ENCODE measurements at places on chromosomes 2 and 18. TPM values are rescaled to one million over a fixed set of nuclear protein-coding genes. Genes with fewer than 3 reads are reported as not detected.

DNA sequence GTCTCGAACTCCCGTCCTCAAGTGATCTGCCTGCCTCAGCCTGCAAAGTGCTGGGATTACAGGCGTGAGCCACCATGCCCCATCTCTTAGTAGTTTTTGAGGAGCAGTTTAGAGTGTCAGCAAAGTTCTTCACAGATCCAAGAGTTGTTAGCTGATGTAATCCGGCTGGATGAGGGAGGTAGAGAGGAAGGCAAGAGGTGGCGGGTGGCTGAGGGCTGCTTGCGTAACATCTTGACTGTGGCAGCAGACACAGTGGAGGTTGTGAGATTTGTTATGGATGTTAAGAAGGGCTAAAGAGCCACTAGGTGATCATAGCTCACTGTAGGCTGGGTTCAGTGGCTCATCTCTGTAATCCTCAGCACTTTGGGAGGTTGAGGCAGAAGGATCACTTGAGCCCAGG is 19.5 kb upstream of the FAM136A start:
- H3K27me3 ChIP-seq = no peaks in the 10 kb centered on the region
- H3K4me1 ChIP-seq = no peaks in the 10 kb centered on the region
- peak; percentile 54 for DNase-seq
- no peak overlapping the region for H3K4me3 ChIP-seq
- no peaks in the 10 kb centered on the region for H3K36me3 ChIP-seq

- H3K36me3 ChIP-seq = peaks cover 56% of the 10 kb centered on the region
- H3K27me3 ChIP-seq = no peaks in the 10 kb centered on the region
- H3K4me3 ChIP-seq = no peak overlapping the region
- no peak overlapping the region for H3K27ac ChIP-seq
These were observed 30.5 kb downstream of the METTL21A start for GRCh38 chr2:207594731-207595130.

- no peak for DNase-seq
- H3K27me3 ChIP-seq = no peaks in the 10 kb centered on the region
- peaks cover 6% of the 10 kb centered on the region for H3K4me1 ChIP-seq
- H3K36me3 ChIP-seq = no peaks in the 10 kb centered on the region
- no peak overlapping the region for H3K4me3 ChIP-seq
- peak overlapping the region; percentile 64 for H3K27ac ChIP-seq
These were observed 304.7 kb downstream of the PTPRM start for GRCh38 chr18:7871560-7872456.

DNA sequence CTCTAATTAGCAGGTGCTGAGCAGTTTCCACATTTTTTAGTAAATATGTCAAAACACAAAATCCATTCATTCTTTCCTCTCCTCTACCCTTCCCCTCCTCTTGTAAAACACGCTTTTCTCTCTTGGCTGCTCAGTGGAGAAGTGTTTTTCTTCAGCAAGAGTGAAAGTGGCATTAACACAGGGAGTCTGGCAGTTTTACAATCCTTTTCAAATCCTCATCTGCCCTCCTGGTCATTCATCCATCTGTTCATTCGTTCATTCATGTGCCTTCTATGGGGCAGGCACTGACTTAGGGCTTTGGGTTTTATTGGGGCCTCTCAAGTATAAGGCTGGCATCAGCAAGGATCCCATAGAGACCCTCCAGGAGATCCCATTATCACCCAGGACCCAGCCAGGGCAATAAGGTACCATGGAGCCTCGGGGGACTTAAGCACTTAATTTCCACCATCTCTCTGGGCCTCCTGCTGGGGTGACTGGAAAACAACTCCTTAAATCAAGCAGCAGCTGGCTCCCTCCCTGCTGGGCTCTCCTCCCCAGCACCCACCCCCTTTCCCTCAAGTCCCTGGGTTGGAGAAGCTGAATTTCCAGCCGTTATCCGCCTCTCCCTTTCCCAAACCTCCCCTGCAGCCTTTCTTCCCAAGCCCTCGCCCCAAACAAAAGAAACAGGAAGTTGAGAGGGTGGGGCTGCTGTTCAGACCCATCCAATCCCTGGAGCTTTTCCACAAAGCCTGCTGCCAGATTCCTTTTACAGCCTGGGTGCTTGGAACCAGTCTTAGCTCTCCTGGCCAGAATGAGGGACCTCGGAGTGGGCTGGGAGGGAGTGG is 32.6 kb downstream of the MARCHF4 start:
- H3K4me1 ChIP-seq = peaks cover 10% of the 10 kb centered on the region
- no peaks in the 10 kb centered on the region for H3K27me3 ChIP-seq

GRCh38 chr2:8657423-8658062 is 24.3 kb upstream of the ID2 start:
- no peaks in the 10 kb centered on the region for H3K36me3 ChIP-seq
- H3K27me3 ChIP-seq = no peaks in the 10 kb centered on the region
- no peak for DNase-seq
- no peaks in the 10 kb centered on the region for H3K4me1 ChIP-seq
- H3K27ac ChIP-seq = no peak overlapping the region
- H3K4me3 ChIP-seq = no peak overlapping the region

- H3K27me3 ChIP-seq = peaks cover 27% of the 10 kb centered on the region
- H3K4me1 ChIP-seq = no peaks in the 10 kb centered on the region
- H3K4me3 ChIP-seq = no peak overlapping the region
- no peak overlapping the region for H3K27ac ChIP-seq
- no peaks in the 10 kb centered on the region for H3K36me3 ChIP-seq
These were observed 80.4 kb downstream of the ARHGEF4 start for GRCh38 chr2:130917006-130917688.

GRCh38 chr2:114464961-114465706 is 22.7 kb downstream of the DPP10 start:
- no peak overlapping the region for H3K27ac ChIP-seq
- no peaks in the 10 kb centered on the region for H3K4me1 ChIP-seq
- no peak for DNase-seq
- no peak overlapping the region for H3K4me3 ChIP-seq
- no peaks in the 10 kb centered on the region for H3K36me3 ChIP-seq

GRCh38 chr2:186518945-186519344 is 32.9 kb downstream of the ZC3H15 start:
- no peak overlapping the region for H3K4me3 ChIP-seq
- no peak overlapping the region for H3K27ac ChIP-seq
- no peak for DNase-seq
- H3K4me1 ChIP-seq = no peaks in the 10 kb centered on the region
- peaks cover 26% of the 10 kb centered on the region for H3K36me3 ChIP-seq

DNA sequence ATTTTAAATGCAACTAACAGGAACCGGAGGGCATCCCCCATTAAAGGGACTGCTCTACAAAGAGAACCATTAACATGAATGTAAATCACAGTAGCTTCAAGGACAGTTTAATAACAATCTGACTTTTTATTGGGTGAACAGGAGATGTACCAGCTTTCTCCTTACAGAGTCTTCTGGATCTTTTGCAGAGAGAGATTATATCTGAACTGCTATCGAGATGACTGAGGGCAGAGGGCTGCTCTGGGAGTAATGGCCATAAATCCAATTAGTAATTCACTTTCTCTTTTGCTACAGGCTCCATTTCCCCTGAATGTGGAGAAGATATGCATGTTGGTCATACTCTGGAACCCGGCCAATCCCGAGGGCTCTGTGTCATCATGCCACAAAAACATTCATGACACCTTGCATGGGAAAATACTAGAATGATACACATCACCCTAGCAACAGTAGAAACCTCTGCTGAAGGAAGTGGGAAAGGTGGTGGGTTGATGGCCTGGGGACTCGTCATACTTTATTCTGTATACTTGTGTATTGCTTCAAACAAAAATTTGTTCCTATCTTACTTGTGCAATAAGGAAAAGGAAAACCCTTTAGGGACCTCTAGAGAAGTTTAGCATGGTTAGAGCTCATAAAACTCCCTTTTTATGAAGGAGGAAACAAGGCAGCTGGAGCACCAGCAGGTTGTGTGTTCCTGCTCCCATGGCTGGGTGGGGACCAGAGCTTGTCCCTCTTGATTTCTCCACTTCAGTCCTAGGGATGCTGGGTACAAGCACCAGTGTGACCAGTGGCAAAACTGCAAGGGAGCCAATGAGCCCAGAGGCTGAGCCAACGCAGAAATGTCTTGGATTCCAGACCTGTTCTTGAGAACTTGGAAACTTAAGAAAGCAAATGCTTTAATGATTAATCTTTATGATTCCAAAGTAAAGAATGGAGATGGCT is 26.0 kb downstream of the CTAGE1 start:
- no peaks in the 10 kb centered on the region for H3K27me3 ChIP-seq
- H3K27ac ChIP-seq = no peak overlapping the region
- H3K4me1 ChIP-seq = no peaks in the 10 kb centered on the region
- no peak for DNase-seq
- no peaks in the 10 kb centered on the region for H3K36me3 ChIP-seq

- H3K36me3 ChIP-seq = no peaks in the 10 kb centered on the region
- no peak overlapping the region for H3K4me3 ChIP-seq
- no peak for DNase-seq
- no peak overlapping the region for H3K27ac ChIP-seq
- H3K4me1 ChIP-seq = no peaks in the 10 kb centered on the region
These were observed 131.0 kb downstream of the TMEM182 start for GRCh38 chr2:102892698-102893310.

DNA sequence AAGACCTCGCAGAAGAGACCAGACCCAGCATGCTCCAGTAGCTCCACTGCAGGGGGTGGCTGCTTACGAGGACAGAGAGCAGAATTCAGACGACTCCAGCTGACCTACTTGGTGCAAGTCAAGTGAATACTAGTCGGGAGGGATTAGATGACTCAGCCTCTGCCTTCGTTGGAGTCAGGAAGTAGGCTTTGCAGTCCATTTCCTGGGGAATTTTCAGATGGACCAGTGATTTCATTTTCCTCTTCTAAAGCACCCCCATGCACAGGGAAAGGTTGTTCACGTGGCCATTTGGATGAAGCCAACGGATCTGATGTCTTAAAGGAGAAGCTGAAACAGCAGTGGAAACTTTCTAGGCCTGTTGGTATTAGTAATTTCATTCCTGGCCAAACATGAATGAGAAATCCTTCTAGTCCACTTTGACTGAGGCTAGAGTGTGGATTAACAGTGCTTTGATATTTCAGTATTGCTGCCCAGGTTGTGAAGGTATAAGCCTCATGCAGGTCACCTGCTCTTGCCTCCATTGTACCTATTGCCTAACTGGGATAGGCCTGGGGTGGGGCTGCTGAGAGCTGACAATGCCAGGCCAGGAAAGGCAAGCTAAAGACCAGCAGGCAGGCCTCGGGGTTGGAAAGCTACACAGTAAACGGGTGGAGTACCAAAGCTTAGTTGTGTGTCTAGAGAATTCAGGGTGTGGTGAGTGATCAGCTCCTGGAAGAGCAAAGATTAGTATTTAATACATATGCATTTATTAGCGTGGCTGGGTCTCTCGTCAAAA is 117.6 kb upstream of the FOSL2 start:
- H3K36me3 ChIP-seq = no peaks in the 10 kb centered on the region
- peaks cover 15% of the 10 kb centered on the region for H3K4me1 ChIP-seq
- DNase-seq = no peak

DNA sequence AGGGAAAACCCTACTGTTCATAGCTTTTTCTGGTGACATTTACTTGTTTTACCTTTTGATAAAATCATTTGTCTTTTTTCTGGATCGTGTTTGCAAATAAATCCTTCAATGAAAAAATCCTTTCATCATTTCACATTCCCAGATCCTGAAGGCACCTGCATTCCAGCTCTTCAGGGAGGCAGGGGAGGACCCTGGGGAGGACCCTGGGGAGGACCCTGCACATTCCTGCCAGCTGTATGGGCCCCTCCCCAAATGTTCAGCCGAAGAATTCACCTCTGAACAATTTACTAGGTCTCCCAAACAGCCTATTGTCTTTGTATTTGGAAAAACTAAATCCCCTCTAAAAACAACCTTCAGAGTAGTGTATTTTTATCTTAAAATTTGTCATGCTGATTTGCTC is 558.4 kb upstream of the ID2 start:
- H3K27me3 ChIP-seq = no peaks in the 10 kb centered on the region
- no peak for DNase-seq
- H3K36me3 ChIP-seq = no peaks in the 10 kb centered on the region
- no peak overlapping the region for H3K4me3 ChIP-seq
- H3K4me1 ChIP-seq = peaks cover 12% of the 10 kb centered on the region
- no peak overlapping the region for H3K27ac ChIP-seq

DNA sequence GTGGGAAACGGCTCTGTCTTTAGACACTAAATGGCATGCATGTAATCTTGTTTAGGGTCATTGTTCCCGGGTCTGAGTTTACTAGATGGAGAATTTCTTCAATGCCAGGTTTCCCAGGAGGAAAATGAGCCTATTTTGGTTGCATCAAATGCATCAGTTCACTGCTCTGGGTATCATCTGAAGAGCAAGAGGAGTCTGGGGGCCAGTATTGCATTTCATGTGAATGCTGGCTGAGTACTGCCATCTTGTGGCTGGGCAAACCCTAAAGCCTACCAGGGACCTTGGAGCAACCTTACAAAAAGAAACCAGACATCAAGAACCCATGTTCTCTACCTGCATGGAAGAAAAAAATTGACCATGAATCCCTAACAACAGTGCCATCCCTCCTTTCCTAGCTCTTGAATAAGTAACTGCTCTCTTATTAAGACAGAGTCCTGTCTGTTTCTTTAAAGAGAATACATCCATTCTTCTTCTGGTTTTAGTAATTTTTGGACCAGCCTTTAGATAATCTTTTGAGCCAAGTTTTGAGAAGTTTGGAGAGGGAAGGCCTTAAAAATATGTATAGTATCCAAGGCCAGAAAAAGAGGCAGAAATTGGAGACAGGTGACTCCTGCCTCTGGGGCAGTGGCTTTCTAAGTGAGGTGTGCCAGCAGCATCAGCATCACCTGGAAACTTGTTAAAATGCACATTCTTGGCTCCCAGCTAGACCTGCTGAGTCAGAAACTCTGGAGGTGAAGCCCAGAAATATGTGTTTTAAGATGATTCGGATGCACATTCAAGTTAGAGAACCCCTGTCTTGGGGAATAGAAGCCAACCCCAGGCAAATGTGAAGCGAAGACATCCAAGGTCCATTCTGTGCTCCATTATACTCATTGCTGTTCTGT is 261.0 kb upstream of the CXCR4 start:
- H3K4me1 ChIP-seq = no peaks in the 10 kb centered on the region
- H3K36me3 ChIP-seq = no peaks in the 10 kb centered on the region
- no peak overlapping the region for H3K4me3 ChIP-seq
- no peak overlapping the region for H3K27ac ChIP-seq

GRCh38 chr2:233481368-233482142 is 85.0 kb downstream of the USP40 start:
- H3K4me3 ChIP-seq = no peak overlapping the region
- H3K27ac ChIP-seq = peak overlapping the region; percentile 74
- peak; percentile 66 for DNase-seq
- peaks cover 73% of the 10 kb centered on the region for H3K36me3 ChIP-seq
- H3K4me1 ChIP-seq = peaks cover 24% of the 10 kb centered on the region

Gene CD226
- total RNA-seq = 5.4 TPM

Gene CCDC148
- total RNA-seq = 2.8 TPM

Gene HRH4
- 2.0 TPM for total RNA-seq

Gene PEX13
- 25.8 TPM for total RNA-seq

Gene SETBP1
- total RNA-seq = 25.8 TPM

Gene POTEI
- total RNA-seq = 0.24 TPM

Gene FAM161A
- total RNA-seq = 2.6 TPM

Gene ACTG2
- total RNA-seq = 22.2 TPM

Gene SH2D6
- 0.97 TPM for total RNA-seq

Gene KCNE4
- 1.2 TPM for total RNA-seq
